ENCODE measurements at places on chromosomes 2 and 18.

- no peak for DNase-seq
Measured at GRCh38 chr2:8629402-8629801, 52.5 kb upstream of the ID2 start.

GRCh38 chr2:159960414-159960813, 102.0 kb downstream of the PLA2R1 start:
- DNase-seq, result peak; percentile 95

DNA sequence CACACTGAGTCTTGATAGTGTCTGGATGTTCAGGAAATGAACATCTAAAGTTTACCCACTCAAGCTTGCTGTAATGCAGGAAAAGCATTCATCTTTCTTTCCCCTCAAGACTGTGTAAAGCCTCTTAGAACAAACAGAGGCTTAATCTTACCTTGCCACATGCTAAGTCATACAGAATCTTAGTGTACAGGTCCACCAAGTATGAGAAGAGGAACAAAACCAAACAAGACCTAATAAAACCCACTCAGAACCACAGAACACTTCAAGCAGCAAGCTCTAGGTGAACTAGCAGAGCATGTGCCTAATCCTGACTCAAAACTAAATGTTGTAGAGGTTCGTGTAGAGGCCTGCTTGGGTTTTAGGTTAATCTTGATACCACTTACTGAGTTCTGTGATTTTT, 97.6 kb downstream of the SPTBN1 start:
- no peak for DNase-seq

GRCh38 chr18:62828852-62829251, 113.5 kb downstream of the PHLPP1 start:
- DNase-seq, result no peak

DNA sequence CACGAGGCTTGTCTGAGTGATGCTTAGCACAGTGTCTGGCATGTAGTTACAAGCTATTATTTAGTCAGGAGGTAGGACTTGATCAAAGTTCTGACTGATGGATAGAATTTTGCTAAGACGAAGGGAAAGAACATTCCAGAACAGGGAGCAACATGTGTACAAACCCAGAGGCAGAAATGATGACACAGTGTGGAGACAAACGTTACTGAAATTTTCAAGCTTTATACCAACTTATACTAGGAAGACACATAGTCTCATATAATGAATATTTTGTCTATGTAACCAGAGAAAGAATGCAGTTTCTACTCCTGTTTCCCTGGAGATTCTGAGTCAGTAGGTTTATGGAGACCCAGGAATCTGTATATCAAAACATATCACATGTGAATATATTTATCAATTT, 123.4 kb downstream of the FAM124B start:
- no peak for DNase-seq

DNA sequence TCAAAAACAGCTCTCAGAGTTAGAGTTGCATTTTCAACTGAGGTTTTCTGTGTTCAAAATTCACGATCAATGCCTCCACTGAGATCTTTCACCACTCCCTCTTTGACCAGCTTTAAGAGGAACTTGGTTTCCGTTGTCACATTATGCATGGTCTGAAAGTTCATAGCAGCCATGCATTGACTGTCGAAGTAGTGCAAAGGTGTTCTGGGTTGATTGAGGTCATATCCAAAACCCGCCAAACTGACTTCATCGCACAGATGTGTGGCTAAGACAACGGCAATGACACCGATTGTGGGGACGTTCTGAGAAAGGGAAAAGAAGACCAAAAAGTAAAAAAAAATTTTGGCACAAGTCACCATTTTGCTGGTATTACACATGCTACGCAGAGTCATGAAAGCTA, 48.7 kb downstream of the ST3GAL5 start:
- DNase-seq, result no peak

DNA sequence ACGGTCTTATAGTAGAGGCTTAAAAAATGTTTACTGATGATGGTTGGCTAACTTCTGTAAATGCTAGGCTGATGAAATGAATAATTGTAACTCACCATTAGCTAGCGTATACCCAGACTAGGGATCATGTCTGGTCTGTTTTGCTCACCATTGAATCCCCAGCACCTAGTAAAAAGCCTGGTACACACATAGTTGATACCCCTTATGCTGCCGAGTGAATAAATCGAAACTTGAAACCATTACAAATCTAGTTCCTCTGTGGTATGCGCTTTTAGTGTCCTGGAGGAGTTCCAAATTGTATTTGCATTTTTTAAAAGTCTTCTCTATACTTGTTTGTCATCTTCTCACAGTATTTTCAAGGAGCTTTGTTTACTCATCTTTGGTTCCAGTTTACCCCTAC, 1.3 kb downstream of the TAF1B start:
- DNase-seq, result peak; percentile 13

- DNase-seq, result no peak
Measured at GRCh38 chr2:178764097-178764496, 43.1 kb downstream of the TTN start.

DNA sequence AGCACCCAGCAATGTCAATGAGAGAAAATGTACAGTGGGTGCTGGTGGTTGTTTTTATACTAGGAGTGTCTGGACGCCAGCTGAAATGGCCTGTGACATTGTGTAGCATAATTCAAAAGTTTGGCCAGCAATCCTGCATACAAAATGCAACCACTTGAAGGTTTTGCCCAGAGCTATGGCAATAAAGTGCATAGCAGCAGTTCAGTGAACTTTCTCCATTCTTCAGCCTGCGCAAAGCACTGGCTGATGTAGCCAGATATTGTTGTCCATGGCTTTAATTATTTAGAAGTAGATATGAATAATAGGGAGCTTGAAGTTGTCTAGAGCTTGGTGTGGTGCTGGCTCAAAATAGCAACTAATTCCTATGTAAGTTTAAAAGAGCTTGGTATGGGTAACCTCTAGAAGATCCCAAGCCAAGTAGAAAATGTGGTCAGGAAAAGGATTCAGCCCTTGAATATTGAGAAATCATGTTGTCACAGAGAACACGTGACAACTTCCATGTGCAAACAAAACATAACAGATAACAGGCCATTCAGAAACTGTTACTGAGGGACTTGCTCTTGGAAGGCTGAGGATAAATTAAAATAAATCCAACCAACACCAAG, 33.3 kb upstream of the PGAP1 start:
- DNase-seq, result peak; percentile 56

DNA sequence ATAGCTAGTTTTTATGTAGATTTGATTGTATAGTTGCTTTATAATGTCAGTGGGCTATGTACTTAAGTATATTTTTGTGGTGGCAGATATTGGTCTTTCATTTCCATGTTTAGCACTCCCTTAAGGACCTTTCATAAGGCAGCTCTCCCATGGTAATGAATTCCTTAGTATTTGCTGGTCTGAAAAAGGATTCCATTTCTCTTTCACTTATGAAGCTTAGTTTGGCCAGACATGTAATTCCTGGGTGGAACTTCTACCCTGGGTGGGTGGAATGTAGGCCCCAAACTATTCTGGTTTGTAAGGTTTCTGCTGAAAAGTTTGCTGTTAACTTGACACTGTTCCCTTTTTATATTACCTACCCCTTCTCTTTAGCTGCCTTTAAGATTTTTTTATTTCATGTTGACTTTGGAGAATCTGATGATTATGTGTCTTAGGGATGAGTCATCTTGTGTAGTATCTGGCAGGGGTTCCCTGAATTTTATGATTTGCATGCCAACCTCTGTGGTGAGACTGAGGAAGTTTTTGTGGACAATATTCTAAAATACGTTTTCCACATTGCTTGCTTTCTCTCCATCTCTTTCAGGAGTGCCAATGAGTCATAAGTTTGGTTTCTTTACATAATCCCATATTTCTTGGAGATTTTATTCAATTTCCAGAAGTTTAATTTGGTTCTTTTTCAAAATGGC, 65.4 kb upstream of the VRK2 start:
- DNase-seq, result peak; percentile 35

DNA sequence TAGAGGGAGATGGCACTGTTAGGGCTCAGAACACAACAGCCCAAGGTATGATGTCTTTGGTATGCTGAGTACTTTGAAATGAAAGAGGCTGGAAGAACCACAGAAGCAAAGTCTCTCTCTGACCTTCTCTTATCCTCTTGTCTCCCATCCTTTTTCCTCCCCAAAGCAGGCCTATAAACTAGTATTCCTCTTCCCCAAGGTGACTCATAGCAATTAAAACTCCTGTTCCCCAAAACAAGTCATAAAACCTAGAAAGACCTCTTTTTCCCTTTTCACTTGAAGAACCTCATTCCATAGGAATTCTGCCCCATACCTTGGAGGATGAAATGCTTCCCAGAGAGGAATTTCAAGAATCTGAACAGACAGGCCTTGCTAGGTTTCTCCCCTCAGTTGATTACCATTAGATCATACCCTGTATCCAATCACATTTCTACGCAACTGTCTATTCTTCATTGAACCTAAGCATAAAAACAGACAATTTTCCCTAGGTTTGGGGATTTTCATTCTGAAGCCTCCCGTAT, 25.7 kb downstream of the MDH1 start:
- DNase-seq, result peak; percentile 56

DNA sequence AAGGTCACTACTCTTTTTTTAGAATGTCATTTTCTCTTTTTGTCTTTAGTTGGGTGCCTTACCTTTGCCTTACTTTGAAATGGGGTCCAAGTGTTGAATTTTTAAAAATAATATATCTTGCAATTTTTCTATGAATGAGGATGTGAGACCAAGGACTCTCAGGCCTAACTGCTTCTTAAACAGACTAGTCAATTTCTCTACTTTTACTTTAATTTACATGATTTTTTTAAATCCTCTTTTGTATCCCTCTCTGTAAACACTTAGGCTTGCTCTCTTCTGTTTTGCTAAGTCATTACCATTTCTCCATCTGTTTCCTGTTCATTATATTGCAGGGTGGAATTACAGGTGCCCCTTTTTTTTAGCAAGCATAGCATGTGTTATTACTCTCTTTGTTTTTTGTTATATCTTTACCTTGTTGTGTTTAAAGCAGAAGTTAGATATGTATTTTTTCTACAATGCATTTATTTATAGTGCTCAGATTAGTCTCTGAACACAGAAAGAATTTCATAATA, 261.8 kb downstream of the SPAG16 start:
- no peak for DNase-seq

DNA sequence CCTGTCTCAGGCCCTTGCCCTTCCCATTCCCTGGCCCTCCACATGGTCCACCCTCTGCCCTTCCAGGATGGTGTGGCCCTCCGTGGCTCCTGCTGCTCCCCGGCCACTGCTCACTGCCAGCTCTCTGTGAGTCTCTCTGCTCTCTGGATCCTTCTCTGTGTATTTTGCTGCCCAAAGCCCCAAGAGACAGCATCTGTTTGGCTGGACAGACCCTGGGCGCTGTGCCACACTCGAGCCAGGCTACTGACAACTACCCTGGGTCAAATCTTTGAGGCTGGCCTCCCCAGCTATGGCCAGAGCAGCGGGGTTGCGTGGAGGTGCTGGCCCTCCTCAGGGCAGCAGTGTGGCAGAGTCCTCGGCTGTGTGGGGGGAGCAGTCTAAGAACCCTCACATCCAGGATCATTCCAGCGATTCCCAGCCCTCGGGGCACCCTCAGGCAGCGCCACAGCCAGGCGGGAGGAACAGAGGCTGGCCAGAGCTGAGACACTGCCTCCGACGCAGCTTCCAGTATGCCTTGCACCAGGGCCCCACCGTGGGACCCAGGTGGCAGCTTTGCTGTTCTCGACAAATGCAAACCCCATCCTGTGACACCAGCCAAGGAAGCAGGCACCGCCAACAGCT, 139.4 kb upstream of the GLI2 start:
- peak; percentile 19 for DNase-seq

DNA sequence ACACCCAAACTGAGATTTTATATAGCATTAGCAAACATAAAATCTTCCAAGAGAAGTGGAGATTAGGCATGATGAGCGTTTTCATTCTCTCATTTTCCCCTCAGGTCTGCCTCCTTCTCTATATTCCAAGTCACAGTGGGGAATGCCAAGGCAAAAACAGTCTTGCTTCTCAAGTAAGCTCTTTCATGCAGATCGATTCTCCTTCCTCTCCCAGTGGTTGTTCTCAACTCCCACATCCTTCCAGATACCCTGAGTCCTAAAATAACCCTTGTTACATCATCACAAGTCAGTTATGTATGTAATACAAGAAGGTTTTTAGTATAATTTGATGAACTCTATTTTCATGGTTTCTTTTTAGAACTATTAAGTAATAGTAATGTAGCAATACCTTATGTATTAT, 150.6 kb downstream of the TXNL1 start:
- DNase-seq, result peak; percentile 21

- DNase-seq, result no peak
Measured at GRCh38 chr2:112183327-112184025, 45.3 kb downstream of the FBLN7 start.

DNA sequence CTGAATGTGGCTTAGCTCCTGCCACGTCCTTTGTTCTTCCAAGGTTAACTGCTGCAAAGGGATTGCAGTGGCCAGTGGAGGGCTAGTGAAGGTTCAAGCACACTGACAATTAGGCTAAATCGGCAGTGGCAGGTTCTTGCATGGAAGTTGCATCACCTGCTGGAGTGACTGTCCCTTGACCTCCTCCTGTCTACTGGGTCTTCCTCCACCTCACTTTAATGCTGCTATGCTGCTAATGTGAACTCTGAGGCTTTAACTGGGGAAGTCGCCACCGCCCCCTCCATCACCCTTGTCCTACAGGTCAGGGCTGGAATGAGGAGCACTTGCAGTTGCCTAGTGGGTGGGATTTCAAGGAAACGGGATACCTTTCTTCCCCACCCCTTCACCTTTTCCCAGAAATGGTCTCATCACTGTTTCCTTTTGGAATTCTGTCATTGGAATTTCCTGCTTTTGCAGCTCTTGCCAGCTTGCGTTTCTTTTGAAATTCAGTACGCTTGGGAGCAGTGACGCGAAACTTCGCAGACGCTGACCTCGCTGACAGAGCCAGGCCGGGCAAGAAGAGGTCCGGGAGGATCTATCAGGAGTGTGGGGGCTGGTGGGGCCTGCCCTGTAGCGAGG, 150.3 kb downstream of the SH3RF3 start:
- DNase-seq, result peak; percentile 85

- peak; percentile 85 for DNase-seq
Measured at GRCh38 chr2:236343400-236344161, 79.4 kb upstream of the ASB18 start.

DNA sequence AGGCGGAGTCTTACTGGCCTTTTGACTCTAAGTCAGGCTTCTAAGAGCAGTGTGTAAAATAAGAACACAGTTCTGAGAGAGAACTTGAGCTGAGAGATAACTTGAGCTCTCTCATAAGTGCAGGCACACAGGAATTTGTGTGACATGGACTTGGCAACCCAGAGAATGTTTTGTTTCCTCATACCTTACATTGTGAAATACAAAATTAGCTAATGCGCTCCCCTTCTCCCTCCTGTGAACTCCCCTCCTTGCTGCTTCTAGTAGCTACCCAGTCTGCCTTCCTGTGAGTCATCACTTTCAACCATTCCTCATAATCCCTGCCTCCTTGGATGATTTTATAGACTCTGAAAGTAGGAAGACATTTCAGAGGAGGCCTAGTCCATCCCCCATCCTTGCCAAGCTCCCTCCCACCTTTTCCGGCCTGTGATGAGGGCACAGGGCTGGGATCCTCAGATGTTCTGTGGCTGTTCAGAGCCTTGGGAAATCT, 22.6 kb downstream of the FER1L5 start:
- peak; percentile 100 for DNase-seq

Measured in fibroblast of pulmonary artery (primary cell).